ENCODE measurements at places on chromosomes 6 and 20.

- DNase-seq = peak; percentile 69
These were observed 92.8 kb downstream of the ATRN start for GRCh38 chr20:3563548-3564177.

DNA sequence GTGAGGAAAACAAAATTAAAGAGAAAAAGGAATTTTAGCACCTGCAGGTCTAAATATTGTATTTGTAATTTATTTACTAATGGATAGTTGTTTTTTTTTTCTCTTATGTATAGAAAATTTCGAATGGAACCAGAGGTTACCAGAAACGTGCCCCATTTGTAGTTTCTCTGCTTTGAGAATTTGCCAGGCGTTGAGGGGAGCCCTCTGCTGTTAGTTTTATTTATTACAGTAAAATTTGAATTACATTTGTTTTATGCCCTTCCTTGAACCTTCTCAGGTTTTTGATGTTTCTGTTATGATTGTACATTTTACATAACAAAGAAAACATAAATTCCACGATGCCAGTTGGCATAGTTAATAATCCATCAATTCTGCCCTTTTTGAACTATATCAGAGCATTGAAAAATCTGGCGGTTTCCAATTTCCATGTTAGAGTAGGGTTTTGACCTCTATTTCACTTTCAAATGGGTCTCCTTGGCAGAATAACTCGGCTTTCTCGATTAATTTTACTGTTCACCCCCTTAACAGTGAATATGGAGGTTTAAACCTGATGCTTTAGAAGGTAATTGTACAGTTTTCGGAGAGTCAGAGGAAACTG is 35.1 kb upstream of the RFPL4B start:
- peak; percentile 4 for DNase-seq

DNA sequence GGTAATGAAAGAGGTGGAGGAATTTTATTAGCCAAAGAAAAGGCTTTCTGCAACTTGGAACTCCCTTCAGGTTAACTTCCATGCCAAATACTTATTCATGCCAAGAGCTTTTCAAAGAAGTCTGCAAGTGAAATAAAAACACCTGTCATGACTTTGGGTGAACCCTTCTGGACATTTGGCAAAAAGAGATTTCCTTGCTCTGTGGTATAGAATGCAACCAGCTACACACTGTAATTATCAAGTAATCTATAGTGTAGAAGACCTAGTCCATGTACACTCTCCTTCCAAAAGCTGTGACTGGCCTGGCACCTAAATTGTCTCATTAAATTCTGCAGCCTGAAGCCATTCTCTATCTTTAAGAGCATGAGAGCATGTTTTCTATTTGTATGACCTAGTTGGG is 232.3 kb downstream of the COL12A1 start:
- no peak for DNase-seq

- DNase-seq = no peak
These were observed 102.6 kb downstream of the CDC5L start for GRCh38 chr6:44489910-44490604.

GRCh38 chr6:30843611-30843998 is 40.7 kb upstream of the DDR1 start:
- DNase-seq = no peak

GRCh38 chr20:42399802-42400201 is 781.6 kb upstream of the CHD6 start:
- DNase-seq = no peak

DNA sequence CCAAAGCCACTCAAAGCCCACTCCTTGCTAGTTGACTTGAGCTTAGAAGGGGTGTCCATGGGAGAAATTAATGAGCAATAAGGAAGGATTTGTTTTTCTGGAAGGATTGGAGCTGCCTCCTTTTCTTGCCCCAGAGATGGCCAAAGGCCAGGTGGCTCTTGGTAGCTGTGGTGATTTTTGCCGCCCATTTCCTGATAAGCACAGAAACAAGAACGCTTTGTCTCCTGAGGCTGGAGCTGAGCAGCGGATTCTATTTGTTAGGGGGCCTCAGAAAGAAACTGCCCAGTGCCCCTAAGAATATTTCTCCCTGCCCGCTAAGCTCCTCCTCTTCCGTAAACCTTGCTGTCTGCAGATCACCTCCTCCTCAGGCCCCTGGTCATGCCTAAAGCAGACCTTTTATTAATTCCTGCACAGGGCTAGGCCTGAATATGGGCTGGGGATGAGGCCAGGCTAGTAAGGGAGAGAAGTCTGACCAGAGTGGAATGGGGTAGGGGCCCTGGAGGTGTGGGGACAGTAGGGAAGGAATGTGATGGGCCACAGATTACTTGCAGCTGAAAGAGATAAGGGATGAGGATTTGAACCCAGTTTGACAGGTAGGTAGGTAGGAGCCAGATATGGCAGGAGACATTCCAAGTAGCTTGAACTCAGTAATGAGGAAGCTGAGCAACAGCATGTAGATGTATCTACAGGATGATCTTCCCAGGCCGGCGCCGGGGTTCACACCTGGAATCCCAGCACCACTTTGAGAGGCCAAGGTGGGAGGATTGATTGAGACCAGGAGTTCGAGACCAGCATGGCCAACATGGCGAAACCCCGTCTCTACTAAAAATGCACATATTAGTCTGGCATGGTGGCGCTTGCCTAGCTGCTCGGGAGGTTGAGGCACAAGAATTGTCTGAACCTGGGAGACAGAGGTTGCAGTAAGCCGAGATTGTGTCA is 71.2 kb upstream of the NAA20 start:
- DNase-seq = no peak

DNA sequence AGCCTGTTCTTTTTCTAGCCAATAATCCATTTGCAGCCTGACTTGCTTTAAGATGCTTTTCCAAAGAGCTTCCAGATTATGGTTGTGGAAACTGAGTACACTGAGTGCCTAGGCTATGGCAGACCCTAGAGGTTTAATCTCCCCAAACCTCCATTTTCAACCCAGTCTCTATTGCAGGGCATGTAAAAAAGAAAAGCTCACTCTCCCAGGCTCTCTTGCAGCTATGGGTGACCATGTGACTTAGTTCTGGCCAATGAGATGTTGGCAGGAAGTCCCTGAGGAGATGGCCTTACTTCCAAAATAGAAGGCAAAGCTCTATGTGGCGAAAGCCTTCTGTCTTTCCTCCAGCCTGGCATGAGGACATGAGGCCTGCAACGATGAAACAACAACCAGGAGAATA is 3.8 kb downstream of the PDRG1 start:
- DNase-seq = no peak

DNA sequence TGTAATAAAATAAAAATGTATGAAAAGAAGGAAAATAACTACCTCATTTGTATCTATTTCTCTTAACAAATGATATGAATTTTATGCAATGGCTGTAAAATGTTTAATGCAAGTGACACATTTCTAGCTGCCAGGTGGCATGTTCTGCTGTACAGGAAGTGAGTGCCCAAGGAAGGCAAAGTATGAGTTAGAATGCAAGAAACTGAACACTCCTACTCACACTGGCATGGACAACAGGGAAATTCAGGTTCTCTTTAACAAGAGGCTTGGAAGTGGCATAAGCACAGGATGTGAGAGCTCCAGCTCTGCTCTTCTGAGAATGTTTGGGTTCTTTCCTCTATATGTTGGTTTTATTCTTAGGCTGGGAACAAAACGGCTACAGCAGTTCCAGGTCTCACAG is 20.4 kb upstream of the LAMA4 start:
- no peak for DNase-seq

GRCh38 chr6:81939766-81940165 is 187.3 kb upstream of the TENT5A start:
- no peak for DNase-seq

DNA sequence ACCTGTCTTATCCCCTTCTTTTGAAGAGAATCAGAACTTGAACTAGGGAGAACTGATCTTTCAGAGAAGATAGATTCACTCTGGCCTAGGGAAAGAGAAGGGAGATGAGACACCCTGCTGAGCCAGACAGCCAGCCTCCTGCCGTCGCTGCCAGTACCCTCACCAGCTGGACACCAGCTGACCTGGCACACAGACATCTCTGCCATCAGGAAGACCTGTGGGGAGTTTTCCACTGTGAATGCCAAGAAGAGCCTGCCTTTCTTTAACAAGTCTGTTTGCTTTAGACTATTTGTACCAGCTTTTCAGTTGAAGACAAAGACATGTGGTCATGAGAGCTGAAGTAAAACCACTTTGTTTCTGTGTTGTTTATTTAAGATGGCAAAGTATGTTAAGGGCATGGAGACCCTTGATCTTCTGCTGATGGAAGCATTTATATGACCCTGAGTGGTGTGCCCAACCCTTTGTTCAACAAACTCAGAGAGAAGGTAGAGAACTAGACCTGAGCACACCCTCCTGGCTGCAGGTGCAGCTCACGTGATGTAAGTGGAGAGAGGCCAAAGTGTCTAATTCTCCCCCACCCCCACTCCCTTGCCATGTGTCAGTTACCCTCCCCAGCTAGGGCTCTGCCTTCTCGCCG is 82.3 kb upstream of the SLC24A3 start:
- DNase-seq = no peak
